ENCODE measurements at places on chromosomes 5 and 9.
A peak's percentile ranks its signal among the peaks of the same experiment; 100 is the strongest.

GRCh38 chr9:38336341-38336740 is 56.2 kb upstream of the ALDH1B1 start:
- no peak for DNase-seq

GRCh38 chr5:54388409-54388808 is 67.1 kb upstream of the HSPB3 start:
- no peak for DNase-seq

GRCh38 chr9:124765439-124765835 is 5.7 kb downstream of the NR6A1 start:
- no peak for DNase-seq

- no peak for DNase-seq
These were observed 157.5 kb upstream of the SHB start for GRCh38 chr9:38226491-38226951.

- no peak for DNase-seq
These were observed 39.2 kb downstream of the FAXDC2 start for GRCh38 chr5:154811239-154811638.

- no peak for DNase-seq
These were observed 23.0 kb upstream of the ZNF366 start for GRCh38 chr5:72530196-72530595.

DNA sequence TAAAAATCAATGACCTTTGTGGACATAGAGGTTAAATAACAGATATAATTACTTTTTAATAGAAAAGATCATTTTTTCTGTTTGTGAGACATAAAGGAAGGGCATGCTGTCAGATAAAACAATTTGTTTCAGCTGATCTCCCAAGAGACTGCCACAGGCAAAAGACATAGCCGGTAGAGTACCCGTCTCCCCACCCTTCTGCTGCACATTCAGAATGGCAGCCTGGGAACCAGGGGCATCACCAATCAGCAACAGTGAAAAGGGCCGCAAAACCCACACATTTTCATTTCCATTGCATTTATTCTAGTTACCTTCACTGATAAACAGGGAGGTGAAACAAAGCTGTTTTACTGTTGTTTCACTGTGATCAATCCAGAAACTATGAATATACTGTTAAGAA is 357.7 kb downstream of the ARRDC3 start:
- DNase-seq, result no peak

DNA sequence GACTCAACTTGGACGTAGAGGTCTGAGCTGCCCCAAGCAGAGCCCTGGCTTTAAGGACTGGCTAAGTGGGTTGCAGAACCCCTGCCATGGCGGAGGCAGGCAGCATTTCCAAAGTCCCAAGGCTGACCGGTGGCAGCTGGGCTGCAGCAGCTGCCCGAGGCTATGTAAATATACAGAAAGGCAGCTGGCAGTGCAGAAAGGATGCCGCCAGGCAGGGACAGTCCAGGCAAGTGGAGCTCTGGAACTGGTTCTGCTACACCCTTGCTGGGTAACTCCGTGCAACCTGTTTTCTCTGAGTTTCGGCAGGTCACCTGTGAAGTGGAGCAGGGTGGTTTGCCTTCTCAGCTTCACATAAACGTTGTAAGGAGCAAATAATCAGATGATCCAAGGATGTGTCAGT is 46.0 kb downstream of the SHB start:
- DNase-seq, result no peak

- no peak for DNase-seq
These were observed 51.5 kb upstream of the ARL15 start for GRCh38 chr5:54361691-54362411.

DNA sequence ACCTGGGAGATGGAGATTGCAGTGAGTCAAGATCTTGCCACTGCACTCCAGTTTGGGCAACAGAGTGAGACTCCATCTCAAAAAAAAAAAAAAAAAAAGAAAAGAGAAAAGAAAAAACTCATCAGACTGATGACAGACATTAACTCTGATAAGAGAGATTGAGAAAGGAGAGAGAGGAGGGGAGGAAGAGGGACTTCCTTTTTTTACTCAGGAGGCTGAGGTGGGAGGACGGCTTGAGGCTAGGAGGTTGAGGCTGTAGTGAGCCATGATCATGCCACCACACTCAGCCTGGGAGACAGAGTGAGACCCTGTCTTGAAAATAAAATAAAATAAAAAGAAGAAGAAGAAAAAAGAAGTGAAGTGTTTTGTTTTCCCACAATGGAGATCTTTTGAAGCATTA is 9.7 kb upstream of the MSMP start:
- DNase-seq, result no peak

DNA sequence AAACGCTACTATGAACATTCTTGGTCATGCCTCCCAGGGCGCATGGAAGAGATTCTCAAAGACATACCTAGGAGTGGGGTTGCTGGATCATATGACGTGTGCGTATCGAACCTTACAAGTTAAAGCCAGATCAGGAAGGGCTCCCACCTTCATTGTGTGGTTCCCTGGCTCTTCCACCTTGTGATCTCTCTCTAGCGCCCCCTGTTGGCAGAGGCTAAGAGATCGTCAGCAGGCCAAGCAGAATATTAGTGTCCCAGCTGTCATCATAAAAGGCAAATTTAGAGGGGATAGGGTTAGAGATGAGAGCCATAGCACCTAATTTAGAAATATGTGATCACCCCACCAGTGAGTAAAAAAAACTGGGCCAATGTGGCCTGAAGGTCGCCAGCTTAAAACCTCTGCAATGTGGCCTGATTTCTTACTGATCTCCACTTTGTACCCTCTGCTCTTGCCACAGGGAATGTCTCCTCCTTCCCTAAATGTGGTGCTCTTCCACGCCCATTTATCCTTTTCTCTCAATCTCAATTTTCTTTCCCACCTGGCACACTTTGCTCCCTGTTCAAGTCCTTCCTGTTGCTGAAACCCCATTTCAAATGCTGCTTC is 91.7 kb upstream of the SHB start:
- peak; percentile 71 for DNase-seq

DNA sequence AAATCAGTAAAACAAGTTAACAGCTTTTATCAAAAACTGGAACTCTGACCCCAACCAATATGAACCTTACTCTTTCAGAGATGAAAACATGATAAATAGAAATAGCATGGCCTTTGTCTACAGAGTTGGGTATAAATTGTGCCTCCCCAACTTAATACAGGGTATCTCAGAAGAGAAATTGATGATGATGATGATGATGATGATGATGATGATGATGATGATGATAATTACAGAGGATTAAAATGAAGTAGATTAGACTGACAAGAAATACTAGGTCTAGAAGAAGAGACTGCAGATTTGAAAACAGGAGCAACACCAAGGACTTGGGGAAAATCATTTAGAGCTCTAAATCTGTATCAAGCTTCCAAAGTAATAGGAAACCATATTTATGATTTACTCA is 27.1 kb downstream of the PFDN1 start:
- DNase-seq, result no peak

GRCh38 chr9:78221425-78221824 is 14.4 kb upstream of the CEP78 start:
- no peak for DNase-seq

DNA sequence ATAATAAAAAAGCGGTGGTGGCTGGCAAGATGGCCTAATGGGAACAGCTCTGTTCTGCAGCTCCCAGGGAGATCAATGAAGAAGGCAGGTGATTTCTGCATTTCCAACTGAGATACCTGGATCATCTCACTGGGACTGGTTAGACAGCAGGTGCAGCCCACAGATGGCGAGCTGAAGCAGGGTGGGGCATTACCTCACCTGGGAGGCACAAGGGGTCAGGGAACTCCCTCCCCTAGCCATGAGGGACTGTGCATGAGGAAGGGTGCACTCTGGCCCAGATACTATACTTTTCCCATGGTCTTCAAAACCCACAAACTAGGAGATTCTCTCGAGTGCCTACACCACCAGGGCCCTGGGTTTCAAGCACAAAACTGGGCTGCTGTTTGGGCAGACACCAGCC is 45.6 kb upstream of the PTGER4 start:
- no peak for DNase-seq

GRCh38 chr5:60805463-60805862 is 38.6 kb downstream of the ELOVL7 start:
- DNase-seq, result no peak

All from RPMI8226 (cell line).